Gastroesophageal sphincter (tissue), 4 donors: ENCODE measurements at places on chromosomes 7 and 10. TPM values are rescaled to one million over a fixed set of nuclear protein-coding genes. Genes with fewer than 3 reads are reported as not detected.

The CFAP43 gene
- 0.45 TPM for total RNA-seq

The DNAH11 gene
- 31.8 TPM for total RNA-seq

The HABP2 gene
- not detected for total RNA-seq

The SPDYE9 gene
- not detected for total RNA-seq

The SIRT1 gene
- total RNA-seq, result 33.3 TPM
